Left lobe of liver (tissue), 2 donors: ENCODE measurements at places on chromosomes 1 and 21.

DNA sequence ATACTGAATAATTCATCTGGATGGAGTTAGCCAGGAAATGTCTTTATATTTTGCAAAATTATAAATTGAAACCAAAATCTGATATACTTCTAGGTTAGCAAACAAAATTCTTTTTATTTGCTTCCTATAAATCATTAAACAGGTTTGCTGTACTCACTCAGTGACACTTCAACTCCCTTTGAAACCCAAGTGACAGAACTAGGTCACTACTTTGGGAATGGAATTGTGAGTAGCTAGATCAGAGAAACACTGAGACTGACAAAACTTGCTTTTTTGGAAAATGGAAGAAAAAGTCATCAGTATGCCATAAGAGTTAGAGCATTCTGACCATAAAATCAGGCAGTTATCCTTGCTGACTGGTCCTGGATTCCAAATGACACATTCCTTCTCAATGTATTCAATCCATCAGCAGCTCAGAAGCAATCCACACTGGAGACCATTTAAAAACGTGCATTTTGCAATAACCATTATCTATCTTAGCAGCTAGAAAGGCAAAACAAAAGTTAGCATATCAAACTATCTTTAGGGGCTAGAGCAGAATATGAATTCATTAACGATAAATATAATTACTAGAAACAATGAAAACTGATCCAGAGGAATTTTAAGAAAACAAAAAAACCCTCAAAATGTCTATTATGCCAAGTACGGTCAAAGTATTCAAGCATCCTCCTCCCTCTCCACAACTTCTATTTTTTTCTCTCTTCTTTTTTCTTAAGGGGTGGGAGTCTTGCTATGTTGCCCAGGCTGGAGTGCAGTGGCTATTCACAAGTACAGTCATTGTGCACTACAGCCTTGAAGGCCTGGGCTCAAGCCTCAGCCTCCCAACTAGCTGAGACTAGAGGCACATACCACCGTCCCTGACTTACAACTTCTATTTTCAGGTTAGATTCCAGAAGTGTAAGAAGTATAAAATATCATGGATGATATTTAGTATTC is 60.1 kb downstream of the HNRNPR start:
- no peak for DNase-seq

DNA sequence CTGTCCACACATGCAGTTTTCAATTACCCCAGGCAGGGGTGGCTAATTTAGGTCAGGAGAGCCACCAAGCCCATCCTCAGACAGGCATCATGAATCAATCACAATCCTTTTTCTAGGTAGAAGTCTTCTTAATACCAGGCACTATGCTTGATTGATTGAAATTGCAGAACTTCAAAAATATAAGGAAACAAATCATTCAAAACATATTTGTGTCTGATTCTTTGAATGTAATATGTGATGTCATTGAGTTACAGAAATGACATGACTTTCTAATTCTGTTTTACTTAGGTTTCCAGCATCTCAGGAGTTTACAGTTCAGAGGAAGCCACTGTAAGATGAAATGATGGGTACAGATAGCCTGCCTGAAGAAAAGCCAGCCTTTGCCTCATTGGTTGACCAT is 26.7 kb downstream of the RXRG start:
- no peak for DNase-seq

GRCh38 chr1:200778766-200779165 is 40.1 kb downstream of the CAMSAP2 start:
- no peak for DNase-seq

- peak; percentile 73 for DNase-seq
Observed at GRCh38 chr1:203186446-203187303, at the start of gene CHI3L1. CHI3L1 (minus strand) TSS chr1:203186704; CDS start chr1:203186623, 81 bp downstream.

GRCh38 chr21:25732091-25732760 is 2.5 kb downstream of the ATP5PF start:
- no peak for DNase-seq

GRCh38 chr1:156176610-156177210 is 17.2 kb upstream of the SLC25A44 start:
- DNase-seq = no peak
